ENCODE measurements at places on chromosomes 7 and 10.

- no peak for DNase-seq
Measured at GRCh38 chr10:11275651-11276050, 258.0 kb downstream of the CELF2 start.

GRCh38 chr7:87816389-87816788 is 59.8 kb downstream of the SLC25A40 start:
- DNase-seq: no peak

DNA sequence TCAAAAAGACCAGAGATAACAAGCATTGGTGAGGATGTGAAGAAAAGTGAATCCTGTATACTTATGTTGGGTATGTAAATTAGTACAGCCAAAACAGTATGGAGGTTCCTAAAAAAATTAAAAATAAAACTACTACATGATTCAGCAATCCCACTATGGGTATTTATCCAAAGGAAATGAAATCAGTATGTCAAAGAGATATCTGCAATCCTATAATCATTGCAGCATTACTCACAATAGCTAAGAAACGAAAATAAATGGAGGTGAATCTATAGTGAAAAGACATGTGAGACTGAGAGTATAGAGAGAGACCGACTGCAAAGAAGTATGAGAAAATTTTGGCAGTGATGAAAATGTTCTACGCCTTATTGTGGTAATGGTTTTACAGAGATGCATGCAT is 139.2 kb upstream of the TMEM168 start:
- DNase-seq: no peak

DNA sequence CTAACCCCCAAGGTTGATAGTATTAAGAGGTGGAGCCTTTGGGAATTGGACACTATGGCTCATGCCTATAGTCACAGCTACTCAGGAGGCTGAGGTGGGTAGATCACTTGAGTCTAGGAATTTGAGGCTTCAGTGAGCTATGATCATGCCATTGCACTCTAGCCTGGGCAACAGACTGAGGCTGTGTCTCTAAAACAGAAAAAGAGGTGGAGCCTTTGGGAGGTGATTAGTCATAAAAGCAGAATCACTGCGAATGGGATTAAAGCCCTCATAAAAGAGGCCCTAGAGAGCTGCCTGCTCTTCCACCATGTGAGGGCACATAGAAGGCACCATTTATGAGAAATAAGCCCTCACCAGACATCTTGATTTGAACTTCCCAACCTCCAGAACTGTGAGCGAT is 81.9 kb downstream of the SKAP2 start:
- no peak for DNase-seq
